ENCODE measurements at places on chromosomes 1 and 21. TPM values are rescaled to one million over a fixed set of nuclear protein-coding genes. Genes with fewer than 3 reads are reported as not detected.

Gene ATXN7L2
- total RNA-seq, result 2.5 TPM

Gene KCNN3
- total RNA-seq, result 4.6 TPM

Gene CD34
- 101 TPM for total RNA-seq

Gene CDA
- total RNA-seq, result 2.4 TPM

GRCh38 chr1:185279571-185279970 is 37.5 kb downstream of the IVNS1ABP start:
- DNase-seq, result no peak
